ENCODE measurements at places on chromosomes 4 and X.

DNA sequence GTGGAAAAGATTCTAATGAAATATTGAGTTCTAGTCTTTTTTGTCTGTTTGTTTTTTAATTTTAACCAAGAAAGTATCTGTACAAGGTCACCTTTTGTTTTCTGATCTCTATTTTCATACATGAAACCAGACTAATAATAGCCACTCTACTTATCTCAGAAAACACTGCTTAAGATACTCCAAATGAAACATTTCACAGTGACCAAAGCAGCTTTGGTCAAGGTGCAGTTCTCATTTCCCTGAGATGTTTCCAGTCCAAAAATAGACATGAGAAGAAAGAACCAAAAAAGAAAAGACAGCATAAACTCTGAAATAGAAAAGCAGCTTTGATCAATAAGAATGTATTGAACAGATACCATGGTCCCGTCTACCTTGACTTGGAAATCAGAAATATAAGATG is 782.8 kb downstream of the RAB28 start:
- DNase-seq = no peak

GRCh38 chr4:161197912-161198311 is 965.9 kb downstream of the FSTL5 start:
- no peak for DNase-seq

DNA sequence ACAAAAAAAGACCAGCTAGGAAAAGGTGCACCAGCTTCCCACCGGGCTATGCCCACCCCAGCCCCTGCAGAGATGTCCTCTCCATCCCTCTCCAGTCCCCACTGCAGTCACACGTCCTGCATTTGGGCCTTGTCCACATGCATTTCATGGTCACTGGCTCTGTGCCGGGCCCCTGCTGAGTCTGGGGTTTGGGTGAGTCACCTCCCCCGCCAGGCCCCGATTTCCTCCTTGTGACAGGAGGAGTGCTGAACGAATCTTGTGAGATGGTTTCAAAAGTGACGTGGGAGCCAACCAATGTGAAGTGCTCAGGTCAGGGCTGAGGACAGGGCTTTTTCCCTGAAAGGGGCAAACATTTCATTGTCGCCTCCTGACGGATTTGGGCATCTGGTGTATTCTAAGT is 7.1 kb downstream of the CPZ start:
- peak; percentile 74 for DNase-seq

GRCh38 chrX:76454456-76454927 is 27.0 kb downstream of the MAGEE1 start:
- no peak for DNase-seq

DNA sequence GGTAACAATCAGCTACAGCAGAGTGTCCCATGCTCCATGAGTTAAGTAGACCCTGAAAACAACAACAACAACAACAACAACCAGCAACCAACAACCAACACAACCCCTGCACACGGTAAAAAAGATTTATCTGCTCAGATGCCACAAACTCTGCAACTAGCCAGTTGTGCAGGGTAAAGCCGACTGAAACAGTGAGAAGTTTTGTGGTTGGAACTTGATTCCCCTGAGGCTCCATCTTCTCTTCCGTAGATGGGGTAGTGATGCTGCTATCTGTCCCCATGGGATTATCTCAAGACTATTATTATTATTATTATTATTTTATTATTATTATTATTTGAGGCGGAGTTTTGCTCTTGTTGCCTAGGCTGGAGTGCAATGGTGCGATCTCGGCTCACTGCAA is 50.6 kb upstream of the RAPGEF2 start:
- no peak for DNase-seq

GRCh38 chr4:17155486-17155885 is 257.0 kb upstream of the LDB2 start:
- DNase-seq = no peak

DNA sequence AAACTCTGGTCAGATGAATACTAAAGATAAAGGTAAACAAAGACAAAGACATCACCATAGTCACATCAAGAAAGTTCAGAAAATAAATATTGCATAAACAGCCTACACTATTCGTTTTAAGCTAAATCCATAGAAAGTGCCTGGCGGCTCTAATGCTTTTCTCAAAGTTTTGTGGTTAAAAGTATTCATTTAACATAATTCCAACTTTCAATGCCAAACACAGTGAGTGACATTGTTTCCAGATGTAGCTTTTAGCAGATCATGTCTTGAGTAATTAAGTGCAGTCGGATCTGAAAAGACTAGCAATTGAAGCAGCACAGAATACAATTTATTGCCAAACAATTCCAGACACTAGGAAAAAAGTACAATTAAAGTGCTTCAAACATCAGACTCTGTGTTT is 287.1 kb upstream of the ADGRL3 start:
- DNase-seq = no peak

- DNase-seq = no peak
Observed at GRCh38 chr4:8033829-8034528, 94.3 kb upstream of the AFAP1 start.

GRCh38 chr4:105495667-105496066 is 21.8 kb upstream of the PPA2 start:
- DNase-seq = no peak

- no peak for DNase-seq
Observed at GRCh38 chr4:6986781-6987587, 56.2 kb upstream of the TADA2B start.

- no peak for DNase-seq
Observed at GRCh38 chr4:38011511-38012162, 51.4 kb downstream of the PTTG2 start.

All from BJ (cell line).